NCI-H774 (cell line): ENCODE measurements at places on chromosomes 3 and 15.

GRCh38 chr3:12187448-12188327 lies 29.0 kb upstream of the TIMP4 start:
- DNase-seq = no peak

DNA sequence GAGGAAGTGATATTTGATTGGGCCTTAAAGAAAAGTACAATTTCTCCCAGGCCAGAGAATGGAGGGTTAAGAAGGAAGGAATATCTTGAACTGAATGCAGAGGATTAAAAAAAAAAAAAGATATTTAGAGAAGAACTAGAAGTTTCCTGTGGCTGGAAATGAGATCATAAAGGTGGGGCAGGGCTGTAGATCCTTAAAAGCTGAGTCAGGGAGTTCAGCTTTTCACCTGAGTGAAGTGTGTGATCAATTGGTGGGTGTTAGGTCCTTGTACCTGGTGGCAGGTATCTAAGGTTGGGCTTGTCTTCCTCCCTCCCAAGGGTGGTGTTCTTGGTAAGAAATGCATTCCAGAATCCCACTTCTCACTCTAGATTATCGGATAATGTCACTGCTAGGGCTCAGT lies 11.8 kb downstream of the CEMIP start:
- DNase-seq = no peak

GRCh38 chr15:30882849-30883433 lies 20.8 kb upstream of the FAN1 start:
- no peak for DNase-seq

DNA sequence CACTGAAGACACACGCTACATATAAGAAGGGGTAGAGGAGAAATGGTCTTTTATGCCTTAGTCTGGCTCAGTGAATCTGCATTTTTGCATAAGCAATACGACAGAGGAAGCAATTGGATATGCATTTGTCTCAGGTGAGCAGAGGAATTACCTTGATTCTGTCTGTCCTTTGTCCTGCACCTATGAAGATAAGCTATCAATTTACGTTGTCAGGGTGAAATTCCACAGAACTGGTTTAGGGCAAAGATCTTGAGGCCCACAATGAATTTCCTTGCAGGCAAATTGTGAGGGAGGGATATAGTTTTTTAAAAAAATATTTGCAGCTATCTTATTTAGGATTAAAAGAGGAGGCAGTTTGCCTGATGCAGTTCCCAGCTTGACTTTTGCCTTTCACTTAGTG lies 31.6 kb upstream of the MASP1 start:
- DNase-seq = no peak

- DNase-seq = no peak
Observed at GRCh38 chr3:33941804-33942203, 143.4 kb downstream of the PDCD6IP start.

GRCh38 chr3:13415236-13415986 lies 4.7 kb downstream of the NUP210 start:
- no peak for DNase-seq

DNA sequence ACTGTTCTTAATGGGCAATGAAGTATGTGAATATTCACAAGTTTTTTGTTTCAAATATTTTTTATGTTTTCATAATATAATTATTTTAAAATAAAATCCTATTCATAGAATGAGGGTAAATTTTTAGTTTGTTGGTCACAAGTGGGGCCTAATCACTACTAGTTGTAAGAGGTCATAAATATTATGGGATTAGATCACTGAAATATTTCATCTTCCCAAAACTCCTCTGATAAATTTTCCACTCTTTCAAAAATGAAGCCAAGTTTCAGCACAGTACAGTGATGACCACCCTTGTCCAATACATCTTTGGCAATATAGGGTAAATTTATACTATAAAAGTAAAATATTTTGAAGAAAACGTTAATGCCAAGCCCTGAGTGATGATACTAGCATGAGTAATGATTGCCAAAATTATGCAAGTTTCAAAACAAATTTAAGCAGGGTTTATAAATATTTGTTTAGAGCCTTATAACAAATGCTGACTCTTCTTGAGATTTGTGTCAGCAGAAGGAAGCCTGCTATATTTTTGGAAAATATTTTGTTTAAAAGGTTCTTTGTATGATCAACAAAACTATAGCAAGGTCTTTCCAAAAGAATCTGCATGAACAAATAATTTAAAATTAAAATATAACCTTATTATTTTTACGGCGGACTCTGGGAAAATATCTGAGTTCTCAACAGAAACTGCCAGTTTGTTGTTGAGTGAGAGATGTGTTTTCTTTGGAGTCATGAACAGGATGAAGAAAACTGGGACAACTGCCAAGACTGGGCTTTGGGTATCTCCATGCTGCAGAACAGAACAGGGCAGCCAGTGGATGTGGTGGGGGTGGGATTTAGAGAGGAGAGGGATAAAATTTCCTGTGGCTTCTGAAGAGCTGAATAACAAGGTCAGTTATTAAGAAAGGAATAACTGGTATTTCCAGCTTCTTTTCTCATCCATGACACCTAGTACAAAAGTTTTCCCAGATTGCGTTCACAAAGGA lies 17.9 kb upstream of the TM4SF1 start:
- no peak for DNase-seq
